Vagina (tissue), 2 donors: ENCODE measurements at places on chromosomes 3 and 15.

DNA sequence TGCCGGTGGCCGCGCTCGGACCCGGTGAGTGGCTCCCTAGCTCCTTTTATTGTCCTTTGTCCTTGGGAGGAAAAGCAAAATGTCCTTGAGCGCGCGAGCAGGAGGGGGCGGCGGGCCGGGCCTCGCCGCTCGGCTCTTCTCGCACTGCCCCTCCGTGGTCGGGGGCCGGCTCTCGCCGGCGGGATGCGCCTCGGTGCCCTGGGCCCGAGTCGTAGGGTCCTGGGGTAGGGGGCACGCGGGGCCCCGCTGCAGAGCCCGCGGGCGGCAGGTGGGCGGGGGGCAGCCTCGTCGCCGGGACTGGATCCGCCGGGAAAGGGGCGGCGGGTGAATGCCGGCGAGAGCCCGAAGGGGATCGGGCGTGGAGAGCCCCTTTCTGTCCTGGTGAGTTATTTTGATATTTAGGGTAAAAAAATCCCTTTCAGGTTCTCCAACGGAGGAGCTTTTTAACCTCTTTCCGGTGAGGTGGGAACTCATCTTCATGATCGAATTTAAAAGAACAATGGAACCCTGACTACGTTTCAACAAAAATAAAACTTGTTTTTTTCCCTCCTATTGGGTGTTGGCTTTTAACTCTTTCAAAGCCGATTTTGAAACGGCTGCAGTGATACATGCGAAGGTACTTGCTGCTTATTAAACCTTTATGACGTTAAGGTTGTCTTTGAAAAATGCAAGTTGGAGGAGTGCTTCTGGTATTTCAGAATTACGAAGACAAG is 16.8 kb upstream of the CHD2 start:
- DNase-seq: no peak

GRCh38 chr3:41209646-41210045 is 10.3 kb downstream of the CTNNB1 start:
- DNase-seq: no peak

GRCh38 chr15:30921781-30922479 is 18.2 kb downstream of the FAN1 start:
- DNase-seq: no peak

- no peak for DNase-seq
Measured at GRCh38 chr15:66600240-66600627, 34.4 kb upstream of the LCTL start.

GRCh38 chr3:171704814-171705213 is 105.5 kb downstream of the PLD1 start:
- DNase-seq: no peak

DNA sequence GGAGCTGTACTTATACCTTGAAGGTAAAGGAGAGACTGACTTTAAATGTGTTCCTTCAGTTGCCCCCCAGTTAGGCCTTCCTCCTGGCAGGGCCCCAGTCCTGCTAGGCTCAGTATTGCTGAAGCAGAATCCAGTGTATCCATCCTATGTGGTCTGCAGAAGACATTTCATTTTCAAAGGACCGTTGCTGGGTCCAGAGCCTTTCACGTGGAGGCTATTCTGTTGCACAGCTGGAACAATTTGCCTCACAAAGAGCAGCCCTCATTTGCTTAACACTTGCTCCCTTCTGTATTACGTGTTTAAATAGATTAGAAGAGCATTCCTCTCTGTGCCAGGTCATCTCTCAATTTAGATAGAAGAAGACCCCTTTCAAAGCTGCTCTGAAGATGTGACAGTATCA is 78.9 kb upstream of the CFAP20DC start:
- DNase-seq: no peak

GRCh38 chr15:38610748-38611147 is 46.1 kb upstream of the RASGRP1 start:
- no peak for DNase-seq

GRCh38 chr15:99635794-99636193 is 70.0 kb downstream of the MEF2A start:
- DNase-seq: no peak

GRCh38 chr15:79682285-79682684 is 214.5 kb downstream of the MTHFS start:
- no peak for DNase-seq

DNA sequence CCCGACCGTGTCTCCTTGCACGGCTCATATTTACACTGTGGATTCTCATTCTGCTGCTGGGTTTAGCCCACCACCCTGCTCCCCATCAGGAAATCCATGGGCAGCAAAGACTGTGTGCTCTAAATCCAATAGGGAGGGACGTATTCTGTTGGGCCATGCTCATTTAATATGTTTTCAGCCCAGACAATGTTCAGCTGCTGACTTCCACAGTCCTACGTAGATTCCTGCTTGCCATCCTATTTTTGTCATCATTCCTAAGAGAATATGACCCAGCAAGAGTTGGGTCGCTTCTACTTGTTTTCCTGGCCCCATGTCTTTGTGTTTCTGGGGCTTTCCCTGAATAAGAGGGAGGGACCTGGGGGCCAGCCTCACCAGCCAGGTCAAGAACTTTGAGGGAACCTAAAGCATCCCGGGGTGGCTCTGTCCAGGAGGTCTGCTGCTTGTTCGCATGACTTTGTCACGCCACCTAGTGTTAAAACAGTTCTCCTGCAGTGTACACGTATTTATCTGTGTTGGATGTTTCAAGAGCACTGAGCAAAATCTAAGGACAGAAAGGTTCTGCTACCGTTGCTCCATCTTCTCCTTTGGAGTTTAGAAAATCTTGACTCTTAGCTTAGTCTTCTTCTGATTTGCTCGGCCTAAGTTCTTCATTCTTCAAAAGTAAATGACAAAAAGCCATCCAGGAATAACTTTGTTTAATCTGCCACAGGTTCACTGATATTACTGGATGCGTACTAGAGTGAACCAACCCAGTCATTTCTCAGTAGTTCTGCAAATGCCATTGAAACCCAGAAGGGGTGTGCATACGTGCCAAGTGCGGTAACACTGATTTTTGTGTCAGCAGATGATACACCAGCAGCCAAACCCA is 79.8 kb upstream of the NR2E3 start:
- no peak for DNase-seq

GRCh38 chr3:13177236-13177635 is 104.0 kb upstream of the IQSEC1 start:
- no peak for DNase-seq

DNA sequence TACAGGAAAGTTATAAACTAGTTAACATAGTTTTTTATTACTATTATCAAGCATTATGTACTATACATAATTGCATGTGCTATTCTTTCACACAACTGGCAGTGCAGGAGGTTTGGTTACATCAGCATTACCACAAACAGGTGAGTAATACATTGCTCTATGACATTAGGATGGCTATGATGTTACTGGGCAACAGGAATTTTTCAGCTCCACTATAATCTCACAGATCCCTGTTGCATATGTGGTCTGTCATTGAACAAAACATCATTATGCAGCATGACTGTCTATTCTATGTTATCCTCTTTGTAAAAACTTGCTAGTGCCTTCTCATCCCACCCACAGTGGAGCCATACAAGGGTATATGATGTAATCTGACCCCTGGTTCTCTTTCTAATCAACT is 36.5 kb upstream of the PDZRN3 start:
- no peak for DNase-seq

GRCh38 chr3:146468671-146469149 is 651 bp downstream of the PLSCR2 start:
- DNase-seq: no peak

GRCh38 chr3:170909129-170909903 is 879 bp upstream of the EIF5A2 start:
- no peak for DNase-seq

DNA sequence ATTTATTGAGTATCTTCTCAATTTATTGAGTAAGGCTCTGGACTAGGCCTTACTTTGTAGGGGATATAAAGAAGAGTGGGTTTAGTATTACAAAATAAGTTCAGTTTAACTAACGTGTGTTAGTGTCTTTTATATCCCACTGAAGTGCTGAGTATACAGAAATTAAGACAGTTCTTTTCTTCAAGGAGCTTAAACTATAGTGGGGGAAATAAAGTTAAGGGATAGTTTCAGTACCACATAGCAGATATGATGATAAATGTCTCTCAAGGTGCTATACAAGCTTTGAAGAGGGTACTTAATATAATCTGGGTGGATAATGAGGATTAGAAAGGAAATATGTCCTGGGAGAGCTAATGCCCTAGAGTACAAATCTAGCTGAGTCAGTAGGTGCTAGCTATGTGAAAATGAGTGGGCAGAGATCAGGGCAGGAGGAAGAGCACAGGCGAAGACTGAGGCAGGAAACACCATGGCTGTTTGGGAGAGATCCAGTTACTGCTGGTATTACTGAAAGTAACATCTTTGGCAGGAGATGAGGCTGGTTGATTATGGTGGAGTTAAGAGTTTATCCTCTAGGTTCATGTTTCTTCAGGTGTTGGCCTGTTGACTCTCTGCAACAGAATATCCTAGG is 46.0 kb downstream of the TEX9 start:
- no peak for DNase-seq

- no peak for DNase-seq
Measured at GRCh38 chr3:45895686-45896468, 9.5 kb downstream of the CCR9 start.

DNA sequence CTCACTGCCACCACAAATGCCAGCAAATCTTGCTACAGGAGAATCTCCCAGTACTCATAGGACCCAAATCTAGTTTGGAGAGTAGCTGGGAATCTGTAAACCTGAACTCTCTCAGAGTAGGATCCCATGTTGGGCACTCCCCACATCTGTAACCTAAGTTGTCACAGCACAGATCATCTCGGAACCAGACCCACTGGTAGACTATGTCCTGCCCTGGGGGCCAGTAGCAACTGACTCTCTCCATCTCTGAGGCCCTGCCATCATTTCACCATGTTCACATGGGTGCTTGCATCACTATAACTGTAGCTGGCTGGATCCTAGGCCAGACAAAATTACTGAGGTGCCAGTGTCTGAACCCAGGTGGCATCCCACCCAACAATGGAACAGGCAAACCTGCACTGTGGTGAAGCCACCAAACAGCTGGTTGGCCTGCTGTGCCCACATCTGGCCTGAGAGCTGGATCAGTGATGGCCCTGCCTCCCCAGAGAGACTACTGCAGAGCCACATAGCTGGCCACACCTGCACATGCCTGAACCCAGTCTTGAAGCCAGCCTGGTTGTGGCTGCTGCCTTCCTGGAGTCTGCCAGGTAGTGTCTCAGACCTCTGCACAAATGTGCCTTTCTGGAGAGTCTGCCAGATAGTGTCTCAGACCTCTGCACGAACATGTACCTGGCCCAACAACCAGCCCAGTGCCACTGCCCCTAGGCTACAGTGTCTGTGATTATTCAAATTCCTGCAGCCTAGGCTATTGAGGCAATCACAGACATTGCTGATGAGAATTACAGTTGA is 82.0 kb downstream of the ISL2 start:
- DNase-seq: no peak

GRCh38 chr3:134797057-134797740 is 2.1 kb downstream of the EPHB1 start:
- DNase-seq: peak; percentile 62

DNA sequence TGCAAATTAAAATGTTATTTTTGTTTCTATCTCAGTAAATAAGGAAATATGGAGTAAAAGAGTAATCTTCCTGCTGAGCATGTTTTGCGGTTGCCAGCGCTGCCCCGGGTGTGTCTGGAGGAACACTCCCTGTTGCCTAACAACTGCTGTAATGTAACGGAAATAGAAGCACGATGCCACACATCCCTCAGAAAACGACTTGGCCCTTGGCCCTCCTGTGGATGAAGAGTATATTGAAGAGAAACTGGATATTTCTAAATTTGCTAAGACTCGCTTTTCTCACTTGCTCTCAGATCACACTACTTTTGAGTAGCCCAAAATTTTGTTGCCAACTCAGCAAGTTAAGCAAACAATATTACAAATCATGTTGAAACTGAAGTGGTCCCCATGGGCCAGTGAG is 18.9 kb downstream of the CX3CR1 start:
- no peak for DNase-seq

DNA sequence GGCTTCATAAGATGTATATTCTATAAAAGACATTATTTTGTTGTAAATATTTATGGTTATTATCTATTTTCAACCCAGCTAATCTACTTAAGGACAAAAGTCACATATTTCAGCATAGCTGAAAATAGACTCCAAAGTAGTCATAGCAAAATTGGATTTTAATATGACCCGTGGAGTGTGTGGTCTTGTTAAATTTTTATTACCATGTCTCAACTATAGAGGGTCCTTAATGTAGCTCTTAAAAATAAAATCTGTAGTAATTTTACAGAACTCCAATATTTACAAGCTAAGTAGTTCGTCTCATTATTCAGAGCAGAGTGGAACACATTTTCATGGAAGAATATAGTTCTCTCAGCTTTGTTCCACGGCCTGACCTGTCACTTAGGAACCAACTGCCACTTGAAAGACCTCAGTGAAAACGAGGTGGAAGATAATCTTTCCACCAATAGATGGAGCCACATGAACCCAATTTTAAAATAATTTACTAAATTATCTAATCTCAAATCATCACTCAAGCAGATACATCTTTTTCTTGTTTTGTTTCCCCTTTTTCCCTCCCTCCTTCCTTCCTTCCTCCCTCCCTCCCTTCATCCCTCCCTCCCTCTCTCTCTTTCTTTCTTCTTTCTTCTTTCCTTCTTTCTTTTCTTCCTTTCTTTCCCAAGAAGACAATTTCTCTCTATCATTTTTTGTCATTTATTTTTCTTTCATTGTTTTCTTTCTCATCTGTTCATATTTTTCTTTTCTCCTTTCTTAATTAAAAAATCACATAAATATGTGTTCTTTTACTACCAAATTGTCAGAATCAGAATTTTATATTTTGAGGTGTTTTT is 97.2 kb downstream of the CLDN1 start:
- no peak for DNase-seq

DNA sequence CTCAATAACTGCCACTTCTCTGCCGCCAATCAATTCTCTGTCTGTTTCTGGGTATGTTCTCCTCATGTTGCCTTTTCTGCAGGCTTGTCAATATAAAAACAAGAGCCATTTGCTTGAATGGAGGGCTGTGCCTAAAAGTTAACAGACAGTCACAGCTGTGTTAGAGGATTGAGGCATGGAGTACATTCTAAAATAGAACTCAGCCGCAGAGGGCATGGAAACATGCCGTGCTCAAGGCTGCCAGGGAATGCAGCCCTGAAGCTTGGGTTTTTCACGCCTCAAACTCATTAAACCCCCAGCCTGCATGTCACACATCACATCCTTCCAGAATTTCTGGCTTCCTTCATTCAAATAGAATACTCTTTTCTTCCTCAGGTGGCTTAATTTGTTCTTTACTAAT is 166.6 kb downstream of the TPRG1 start:
- no peak for DNase-seq

GRCh38 chr3:155745795-155746550 is 1.1 kb upstream of the PLCH1 start:
- no peak for DNase-seq

DNA sequence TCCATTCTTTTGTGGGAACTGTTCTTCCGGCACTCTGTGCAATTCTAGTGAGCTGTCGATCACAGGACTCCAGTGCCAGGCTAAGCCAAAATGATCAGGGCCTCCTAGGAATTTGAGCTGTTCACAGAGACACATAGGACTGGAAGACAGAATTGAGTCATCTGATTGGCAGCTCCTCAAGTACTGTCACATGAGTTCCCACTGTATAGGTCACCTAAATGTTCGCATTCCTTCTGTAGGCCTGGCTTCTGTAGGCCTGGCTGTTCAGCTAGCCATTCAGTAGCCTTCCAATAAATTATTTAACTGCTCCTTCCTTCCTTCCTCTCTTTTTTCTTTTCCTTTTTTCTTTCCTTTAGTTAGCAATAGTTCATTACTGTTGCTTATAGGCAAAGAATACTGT is 4.3 kb downstream of the PROS1 start:
- no peak for DNase-seq

GRCh38 chr3:52524752-52525679 is 8.6 kb downstream of the NT5DC2 start:
- DNase-seq: no peak
